ENCODE measurements at places on chromosomes 3 and 15.

DNA sequence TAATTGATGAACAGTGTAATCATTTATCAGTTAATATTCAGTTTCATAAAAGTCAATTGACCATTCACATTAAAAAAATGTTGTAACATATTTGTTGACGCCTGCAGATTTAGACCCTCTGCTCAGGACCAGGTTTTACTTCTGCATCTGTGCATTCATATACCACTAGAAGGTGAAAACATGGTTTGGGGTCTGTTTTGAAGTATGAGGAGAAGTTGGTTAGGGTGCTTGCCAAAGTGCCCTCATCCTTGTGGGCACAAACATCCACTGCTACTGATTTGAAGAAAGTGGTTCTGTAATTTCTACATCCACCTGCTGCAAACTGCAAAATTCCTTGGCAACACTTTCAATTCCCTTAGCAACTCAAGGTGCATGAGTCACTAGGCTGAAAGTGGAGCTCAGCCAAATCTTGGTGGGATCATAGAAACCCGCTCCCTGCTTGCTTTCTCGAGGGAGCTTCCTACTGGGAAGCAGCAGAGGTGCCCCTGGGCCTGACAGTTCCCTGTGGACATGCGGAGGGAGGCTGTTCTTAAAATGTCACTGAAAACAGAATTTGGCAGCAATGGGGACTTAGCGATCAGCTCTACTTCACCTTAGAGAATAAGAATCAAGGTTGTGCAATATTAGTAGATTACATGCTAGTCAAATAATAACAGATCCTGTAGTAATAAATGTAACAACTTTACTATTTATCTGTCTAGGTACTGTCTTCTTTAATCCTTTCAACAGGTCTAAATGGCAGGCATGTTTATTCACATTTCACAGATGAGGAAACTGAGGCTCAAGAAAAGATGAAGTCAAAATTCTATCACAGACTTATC is 301.0 kb upstream of the TBL1XR1 start:
- DNase-seq: peak; percentile 59

GRCh38 chr15:70563561-70564095 is 199.7 kb downstream of the UACA start:
- no peak for DNase-seq

DNA sequence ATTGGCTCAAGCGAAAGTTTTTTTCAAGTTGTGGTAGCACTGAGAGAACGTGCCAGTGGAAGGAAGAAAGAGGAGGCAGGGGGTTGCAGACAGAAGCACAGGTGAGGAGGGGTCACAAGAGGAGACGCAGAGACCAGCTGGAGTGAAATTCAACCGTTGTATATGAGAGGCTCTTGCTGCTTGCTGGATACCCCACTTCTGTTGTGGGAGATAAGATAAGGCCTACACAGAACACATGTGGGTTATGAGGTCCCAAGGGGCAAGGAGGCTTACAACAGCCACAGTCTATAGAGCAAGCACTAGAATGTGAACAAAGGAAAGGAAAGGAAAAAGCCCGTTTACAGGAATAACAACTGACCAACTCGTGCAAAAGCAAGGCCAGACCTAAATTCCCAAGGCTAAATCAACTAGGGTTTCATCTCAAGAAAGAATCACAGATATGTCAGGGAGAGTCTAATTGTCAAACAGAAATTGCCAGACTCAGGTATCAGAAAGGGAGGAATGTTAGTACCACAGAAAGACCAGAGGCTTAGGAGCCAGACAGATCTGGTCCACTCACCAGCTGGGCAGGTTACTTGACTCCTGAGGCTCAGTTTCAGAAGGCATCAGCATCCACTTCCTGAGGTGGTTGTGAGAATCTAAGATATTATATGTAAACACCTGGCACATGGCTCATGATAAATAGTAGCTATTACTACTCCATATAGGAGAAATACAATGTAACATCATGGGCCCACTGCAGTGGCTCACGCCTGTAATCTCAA is 60.9 kb downstream of the MSL2 start:
- no peak for DNase-seq

- DNase-seq: peak; percentile 11
These were observed 37.8 kb downstream of the SLC27A2 start for GRCh38 chr15:50219820-50220219.

GRCh38 chr3:105555206-105555605 is 188.5 kb downstream of the ALCAM start:
- DNase-seq: peak; percentile 45

GRCh38 chr3:72451841-72452240 is 396.4 kb downstream of the SHQ1 start:
- no peak for DNase-seq

GRCh38 chr3:10395196-10395595 is 74.3 kb upstream of the SEC13 start:
- DNase-seq: no peak

DNA sequence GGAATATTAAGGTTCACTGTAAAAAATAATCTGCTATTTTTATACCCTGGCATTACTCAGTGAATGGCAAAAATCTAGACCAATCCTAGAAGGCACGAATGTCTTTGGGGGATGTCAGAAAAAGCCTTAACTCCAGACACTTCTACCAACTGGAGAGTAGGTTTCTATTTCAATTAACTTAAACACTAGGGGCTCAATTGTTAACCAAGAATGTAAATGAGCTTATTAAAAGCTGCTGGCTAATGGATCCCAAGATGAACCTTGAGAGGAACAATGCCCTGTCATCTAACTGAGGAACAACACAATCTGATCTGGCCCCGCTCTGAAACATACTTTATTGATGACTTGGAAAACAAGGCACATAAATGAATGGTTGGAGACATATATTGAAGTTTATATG is 701.4 kb downstream of the FHIT start:
- no peak for DNase-seq

Measured in fibroblast of skin of right biceps (primary cell).